ENCODE measurements at places on chromosomes 1 and 21.

DNA sequence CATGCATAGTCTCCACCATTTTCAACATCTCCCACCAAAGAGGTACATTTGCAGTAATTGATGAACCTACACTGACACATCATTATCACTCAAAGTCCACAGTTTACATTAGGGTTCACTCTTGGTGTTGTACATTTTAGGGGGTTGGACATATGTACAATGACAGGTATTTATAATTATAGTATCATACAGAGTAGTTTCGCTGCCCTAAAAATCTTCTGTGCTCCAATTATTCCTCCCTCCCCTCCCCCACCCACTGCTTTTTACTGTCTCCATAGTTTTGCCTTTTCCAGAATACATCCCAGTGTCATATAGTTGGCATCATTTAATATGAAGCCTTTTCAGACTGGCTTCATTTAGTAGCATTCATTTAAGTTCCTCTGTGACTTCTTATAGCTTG lies 13.6 kb downstream of the COA7 start:
- no peak for DNase-seq

DNA sequence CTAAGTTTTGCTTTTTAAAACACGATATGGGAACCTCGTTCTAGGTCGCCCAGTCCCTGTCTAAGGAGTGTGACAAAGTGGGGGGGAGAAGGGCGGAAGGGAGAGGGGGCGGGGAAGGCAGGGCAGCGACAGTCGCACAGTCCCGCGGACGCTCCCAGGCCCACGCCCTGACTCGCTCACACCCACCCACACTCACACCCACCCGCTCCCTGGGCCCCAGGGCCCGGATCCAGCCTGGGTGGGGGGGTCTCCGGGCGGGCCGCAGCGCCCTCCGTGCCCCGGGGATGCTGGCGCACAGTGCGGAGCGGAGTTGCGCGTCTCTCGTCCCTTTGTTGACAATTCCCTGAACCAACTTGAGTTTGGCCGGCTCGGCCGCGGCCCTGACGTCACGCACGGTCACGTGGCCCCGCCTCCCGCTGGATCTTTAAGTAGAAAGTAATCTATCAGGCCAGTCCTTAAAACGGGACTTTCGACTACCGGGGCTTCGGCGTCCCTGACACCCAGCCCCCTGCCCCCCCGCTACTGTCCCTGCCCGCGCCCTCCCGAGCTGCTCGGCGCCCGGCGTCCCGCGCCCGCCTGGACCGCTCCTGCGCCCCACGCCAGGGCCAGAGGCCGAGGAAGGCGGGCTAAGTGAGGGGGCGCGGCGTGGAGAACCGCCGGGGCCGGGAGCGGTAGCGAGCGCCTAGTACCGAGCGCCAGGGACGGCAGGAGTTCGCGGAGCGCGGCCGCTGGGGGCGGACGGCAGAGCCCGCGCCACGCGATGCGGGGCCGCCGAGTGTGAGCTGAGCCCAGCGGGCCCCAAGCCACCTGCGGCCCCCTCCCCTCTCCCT lies at the start of gene FOXD3:
Gene FOXD3, plus strand, starts transcription at position 454 of the 830 bp plus-strand sequence. CDS start 492 bp downstream, outside the sequence.
- peak; percentile 47 for DNase-seq

DNA sequence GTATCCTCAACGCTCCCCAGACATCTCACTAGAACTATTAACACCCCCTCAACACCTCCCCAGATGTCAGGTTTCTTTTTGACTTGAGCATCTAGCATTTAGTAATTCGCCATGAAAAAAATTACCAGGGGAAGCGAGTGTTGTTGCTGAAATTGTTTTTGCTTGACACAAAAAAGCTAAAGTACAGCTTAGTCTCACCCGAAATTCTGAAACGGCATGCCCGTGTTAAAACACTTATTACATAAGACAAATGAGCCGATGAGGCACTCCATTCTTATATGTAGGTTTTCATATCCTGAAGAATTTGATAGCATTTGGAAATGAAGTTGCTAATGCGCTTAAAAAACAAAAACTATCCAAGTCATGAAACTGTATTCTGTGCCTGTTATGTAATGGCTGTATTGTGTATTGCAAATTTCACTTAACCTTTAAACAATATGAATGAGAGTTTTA lies 1.3 kb upstream of the NRIP1 start:
- DNase-seq, result no peak

GRCh38 chr1:110308247-110308646 lies 30.9 kb upstream of the RBM15 start:
- no peak for DNase-seq

DNA sequence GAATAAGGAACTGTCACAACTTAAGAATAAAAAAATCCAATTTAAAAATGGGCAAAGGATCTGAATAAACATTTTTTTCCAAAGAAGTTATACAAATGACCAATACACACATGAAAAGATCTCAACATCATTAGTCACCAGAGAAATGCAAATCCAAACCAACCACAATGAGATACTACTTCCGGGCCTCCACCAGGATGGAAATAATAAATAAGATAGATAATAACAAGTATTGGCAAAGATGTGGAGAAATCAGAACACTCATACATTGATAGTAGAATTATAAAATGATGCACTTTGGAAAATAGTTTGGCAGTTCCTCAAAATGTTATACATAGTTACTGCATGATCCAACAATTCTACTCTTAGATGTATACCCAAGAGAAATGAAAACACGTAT lies 18.7 kb downstream of the ZSWIM5 start:
- DNase-seq, result no peak

GRCh38 chr1:203038217-203038741 lies 12.0 kb downstream of the PPFIA4 start:
- peak; percentile 97 for DNase-seq

DNA sequence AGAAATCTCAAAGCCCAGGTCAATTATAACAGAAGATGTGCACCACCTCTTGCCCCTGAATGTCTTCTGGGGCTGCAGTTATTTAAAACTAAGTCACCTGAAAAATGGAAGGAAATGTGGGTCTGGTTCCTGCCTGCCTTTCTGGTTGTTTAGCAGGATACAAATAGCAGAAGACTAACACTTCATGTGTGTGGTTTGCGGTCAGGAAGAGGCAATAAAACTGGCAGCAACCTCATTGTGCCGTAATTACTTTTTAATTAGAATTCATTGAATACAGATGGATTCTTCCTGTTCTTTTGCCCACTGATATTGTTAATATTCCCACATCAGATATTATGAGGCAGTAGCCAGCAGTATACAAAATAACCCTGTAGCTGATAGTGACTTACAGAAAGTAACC lies 345.7 kb downstream of the ZNF326 start:
- DNase-seq, result no peak

DNA sequence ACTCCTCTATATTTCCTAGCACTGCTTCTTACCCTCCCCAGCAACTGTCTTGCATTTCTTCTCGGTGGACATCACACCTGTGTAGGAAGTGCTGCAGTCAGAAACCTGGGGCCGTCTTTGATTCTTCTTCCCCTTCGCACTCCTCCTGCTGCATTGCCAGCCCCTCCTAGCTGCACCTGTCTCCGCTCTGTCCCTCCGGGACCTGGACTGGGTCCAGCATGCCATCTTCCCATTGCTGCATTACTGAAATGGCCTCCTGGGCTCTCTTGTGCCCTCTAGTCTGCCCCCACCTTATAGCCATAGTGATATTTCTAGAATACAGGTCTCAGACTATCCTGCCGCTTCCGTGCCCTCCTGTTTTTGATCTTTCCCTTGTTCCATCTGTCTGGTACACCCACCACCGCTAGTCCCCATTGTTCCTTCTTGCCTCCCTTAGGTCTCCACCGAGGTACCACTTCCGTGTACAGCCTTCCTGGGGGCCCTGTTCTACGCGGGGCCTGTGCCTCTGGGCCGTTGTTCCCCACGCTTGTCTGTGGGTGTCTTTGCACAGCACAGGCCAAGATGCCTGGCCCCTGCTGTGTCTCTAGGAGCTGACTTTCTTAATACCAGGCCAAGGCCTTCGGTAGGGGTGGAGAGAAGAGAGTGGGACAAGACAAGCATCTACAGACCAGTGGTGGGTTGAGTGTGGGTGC lies 107.6 kb downstream of the GALNT2 start:
- DNase-seq, result no peak

DNA sequence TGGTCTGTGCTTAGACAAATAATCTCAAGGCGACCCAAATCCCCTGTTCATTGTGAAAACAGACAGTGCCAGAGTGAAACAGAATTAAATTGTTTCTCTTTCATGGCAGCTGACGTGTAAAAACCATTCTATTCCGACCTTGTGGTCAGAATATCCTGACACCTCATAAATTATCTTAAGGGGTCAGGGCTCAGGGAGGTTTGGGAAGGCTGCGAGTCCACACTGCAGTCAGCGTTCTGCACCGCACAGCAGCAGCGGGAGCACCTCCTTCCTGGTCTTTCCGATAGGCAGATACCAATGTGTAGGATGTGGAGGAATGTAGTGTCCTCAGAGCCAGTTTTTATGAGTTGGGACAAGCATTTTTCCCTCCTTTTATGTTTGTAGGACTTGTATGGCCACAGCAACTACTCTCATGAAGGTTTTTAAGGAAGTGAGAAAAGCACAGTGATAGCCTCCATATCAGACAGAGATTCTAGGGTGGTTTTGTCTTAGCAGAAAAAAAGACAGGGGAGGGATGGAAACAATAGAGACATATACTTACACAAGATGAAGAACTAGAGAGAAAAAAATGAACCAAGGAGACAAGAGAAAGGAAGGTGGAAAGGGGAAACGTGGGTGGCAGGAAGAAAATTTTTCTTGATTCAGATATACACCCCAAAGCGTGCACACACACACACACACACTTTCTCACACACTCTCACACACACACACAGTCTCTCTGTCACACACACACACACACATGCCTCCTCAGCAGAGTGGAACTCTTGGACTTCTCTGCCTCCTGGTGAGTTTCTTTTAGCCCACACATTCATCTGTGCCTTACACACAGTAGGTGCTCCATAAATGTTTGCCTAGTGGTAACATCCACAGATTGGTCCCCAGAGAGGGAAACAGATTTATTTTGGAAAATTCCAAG lies 68.6 kb downstream of the NTMT2 start:
- no peak for DNase-seq

- DNase-seq, result no peak
Observed at GRCh38 chr1:159898527-159898926, 1.4 kb downstream of the CFAP45 start.

- DNase-seq, result no peak
Observed at GRCh38 chr1:6614929-6615785, 1.6 kb downstream of the PHF13 start.

DNA sequence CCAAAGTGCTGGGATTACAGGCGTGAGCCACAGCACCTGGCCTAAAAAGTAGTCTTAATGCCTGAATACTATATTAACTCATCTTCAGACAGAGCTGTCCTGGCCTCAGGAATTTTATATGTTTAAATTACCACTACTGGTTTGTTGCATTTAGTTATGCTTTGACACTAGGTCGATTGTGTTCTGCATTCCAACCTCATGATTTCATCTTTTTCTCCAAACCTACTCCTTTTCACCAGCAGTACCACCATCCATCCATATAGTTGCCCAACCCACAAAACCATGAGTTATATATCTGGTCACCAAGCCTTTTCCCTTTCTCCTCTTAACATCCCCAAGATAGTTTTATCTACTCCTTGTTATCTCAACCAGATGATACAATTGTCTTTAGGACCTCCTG lies 22.6 kb downstream of the FMO5 start:
- no peak for DNase-seq

DNA sequence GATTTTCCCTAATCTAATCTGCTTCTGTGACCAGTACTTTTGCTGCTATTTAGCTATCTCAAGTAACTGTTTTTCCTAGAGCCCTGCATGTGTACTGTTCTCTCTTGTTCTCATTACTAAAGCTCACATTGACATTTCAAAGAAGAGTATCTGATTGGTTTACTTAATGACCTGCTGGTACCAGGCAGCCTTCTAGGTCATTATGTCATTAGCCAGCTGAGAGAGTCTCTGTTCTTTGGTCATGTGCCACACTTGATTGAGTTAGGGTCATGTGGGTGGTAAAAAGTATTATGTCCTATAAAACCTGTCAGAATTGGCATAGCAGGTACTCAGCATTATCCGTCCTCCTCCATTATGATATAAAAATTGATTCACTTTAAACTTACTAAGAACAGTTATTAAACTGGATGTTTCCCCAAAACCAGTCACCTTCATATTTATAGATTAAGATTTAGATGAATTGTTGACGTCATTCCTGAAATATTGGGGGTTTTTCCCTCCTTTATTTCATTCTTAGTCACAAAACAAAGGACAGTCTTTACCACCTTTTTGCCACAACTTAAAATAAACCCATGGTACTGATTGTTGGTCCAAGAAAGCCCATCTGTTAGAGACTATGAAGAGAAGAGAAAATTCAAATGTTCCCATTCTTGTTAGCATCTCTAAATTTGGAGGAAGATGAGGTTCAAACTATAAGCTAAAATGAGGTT lies 22.2 kb downstream of the FNDC5 start:
- no peak for DNase-seq

DNA sequence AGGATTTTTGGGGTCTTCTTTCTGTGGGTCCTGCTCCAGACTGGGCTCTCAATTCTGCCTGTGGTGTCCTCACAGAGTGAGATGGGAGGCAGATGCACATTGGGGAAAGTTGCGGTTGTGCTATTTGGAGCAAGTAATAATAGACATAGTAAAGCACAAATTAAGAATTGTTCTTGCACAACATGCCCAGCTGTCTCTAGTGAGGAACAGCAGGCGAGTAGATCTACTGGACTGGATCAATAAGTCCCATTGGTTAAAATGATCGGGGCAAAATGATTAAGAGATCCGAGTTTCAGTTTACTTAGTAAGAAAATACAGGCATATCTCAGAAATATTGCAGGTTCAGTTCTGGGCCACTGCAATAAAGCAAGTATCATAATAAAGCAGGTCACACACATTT lies 448.3 kb upstream of the PROX1 start:
- no peak for DNase-seq

DNA sequence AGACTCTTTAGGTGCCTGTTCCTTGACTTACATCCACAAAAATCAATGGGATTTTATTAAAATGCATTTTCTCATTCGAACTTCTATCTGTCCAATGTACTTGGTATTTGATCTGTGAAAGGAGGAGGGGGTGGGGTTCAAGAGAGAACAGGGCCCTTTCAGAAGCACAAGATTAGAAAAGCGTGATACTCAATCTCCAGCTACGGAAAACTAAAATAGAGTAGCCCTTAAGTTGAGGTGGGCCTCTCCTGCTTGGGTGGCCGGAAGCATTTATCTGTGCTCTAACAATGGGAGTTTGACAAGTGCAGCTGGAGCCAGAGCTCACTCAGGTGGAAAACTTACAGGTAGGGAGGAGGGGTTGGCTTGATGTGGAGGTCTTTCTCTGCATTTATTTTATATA lies 462 bp upstream of the RXRG start:
- DNase-seq, result no peak
